ENCODE measurements at places on chromosomes 3 and 15. TPM values are rescaled to one million over a fixed set of nuclear protein-coding genes. Genes with fewer than 3 reads are reported as not detected.

SOX14 gene
- not detected for total RNA-seq

DNA sequence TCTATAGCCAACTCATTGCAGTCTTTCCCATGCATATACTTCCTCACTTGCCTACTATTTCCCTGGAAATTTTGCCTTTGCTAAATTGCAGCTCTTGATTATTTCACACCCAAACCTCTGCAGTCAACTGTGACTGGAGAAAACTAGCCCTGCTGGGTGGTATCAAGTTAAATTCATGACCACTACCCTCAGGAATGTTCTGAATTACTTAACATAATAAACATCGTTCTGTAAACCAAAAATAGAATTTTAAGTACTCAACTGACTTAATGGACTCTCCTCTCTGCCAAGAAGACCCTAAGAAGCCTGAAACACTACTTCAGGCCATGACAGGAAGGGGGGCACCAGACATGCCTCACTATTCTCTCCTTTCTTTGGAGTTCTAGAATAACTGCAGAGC lies 1278.0 kb upstream of the GBE1 start:
- H3K36me3 ChIP-seq = no peaks in the 10 kb centered on the region
- no peaks in the 10 kb centered on the region for H3K27me3 ChIP-seq
- H3K4me3 ChIP-seq = no peak overlapping the region
- H3K27ac ChIP-seq = no peak overlapping the region
- no peak for DNase-seq
- H3K4me1 ChIP-seq = no peaks in the 10 kb centered on the region

PYGO1 gene
- total RNA-seq = 0.34 TPM

DNA sequence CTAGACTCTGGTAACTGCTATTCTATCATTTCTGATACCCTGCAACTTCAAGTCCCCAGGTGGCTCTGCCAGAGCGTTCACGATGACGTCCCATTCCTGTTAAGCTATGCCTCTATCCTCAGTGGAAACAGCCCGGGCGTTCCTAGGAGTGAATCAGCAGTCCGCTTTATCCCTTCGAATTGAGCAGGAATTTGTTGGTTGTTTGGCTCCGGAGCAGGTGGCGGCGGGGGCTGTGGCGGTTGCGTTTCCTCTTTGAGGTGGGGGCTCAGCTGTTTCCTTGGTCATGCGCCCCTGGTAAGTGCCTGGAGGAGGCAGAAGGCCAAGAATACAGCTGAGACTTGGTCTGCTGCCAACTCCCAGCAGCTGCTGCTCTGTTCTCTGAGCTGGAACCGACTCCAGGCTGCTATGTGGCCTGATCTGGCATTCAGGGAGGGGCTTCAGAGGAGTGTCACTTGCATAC lies 25.2 kb downstream of the ARPP21 start:
- H3K27ac ChIP-seq = no peak overlapping the region
- H3K27me3 ChIP-seq = no peaks in the 10 kb centered on the region
- H3K36me3 ChIP-seq = no peaks in the 10 kb centered on the region
- no peak for DNase-seq

GRCh38 chr15:56877255-56877970 lies 41.0 kb upstream of the TCF12 start:
- H3K4me3 ChIP-seq = no peak overlapping the region
- no peaks in the 10 kb centered on the region for H3K4me1 ChIP-seq
- no peak overlapping the region for H3K27ac ChIP-seq
- no peak for DNase-seq
- no peaks in the 10 kb centered on the region for H3K36me3 ChIP-seq

Measured in HCT116 (cell line).